ENCODE measurements at places on chromosomes 5 and 9.

- DNase-seq, result no peak
Observed at GRCh38 chr9:84778570-84778969, 109.0 kb downstream of the NTRK2 start.

DNA sequence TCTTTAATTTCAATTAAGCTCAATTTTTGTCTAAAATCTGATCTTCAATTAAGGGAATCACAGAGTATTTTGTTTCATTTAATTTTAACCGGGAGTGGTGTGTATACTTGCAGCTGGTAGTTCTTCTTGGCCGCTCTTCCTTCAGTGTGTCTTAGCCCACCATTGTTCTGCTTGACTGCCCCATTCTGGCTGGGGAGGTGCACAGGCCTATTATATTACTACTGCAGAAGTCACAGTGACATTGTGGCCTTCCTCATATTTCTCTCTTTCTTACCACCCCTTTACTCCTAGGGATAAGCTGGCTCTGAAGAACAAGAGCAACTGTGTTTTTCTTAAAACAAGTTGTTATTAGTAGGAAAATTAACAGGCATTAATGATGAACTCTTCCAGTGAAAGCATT lies 123.7 kb downstream of the ATG10 start:
- peak; percentile 42 for DNase-seq

- no peak for DNase-seq
Observed at GRCh38 chr9:73074176-73074708, 77.4 kb upstream of the ANXA1 start.

DNA sequence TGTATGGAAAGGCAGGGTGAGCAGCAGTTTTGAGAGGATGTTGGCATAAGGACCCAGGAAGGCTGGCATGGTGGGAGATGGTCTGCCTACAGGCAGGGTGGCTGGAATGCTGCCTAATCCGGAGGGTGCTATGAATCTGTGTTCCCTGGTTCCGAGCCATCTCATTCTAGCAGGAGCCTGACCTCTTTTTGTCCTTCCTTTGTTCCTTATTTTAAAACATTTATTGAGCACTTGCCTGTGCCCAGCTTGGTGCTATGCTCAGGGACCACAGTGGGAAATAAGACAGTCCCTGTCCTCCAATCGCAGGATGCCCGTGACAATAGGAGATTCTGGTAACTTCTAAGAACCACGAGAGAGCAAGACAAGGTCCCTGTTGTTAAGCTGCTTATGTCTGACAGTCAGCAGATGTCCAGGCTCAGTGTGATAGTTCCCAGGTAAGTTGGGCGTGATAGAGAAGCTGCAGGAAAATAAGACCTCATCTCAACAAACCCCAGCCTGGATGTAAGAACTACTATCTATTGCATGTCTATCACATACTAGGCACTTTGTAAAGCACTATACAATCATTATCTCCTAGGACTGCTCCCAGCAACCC lies 9.1 kb upstream of the ZBTB34 start:
- DNase-seq, result no peak

DNA sequence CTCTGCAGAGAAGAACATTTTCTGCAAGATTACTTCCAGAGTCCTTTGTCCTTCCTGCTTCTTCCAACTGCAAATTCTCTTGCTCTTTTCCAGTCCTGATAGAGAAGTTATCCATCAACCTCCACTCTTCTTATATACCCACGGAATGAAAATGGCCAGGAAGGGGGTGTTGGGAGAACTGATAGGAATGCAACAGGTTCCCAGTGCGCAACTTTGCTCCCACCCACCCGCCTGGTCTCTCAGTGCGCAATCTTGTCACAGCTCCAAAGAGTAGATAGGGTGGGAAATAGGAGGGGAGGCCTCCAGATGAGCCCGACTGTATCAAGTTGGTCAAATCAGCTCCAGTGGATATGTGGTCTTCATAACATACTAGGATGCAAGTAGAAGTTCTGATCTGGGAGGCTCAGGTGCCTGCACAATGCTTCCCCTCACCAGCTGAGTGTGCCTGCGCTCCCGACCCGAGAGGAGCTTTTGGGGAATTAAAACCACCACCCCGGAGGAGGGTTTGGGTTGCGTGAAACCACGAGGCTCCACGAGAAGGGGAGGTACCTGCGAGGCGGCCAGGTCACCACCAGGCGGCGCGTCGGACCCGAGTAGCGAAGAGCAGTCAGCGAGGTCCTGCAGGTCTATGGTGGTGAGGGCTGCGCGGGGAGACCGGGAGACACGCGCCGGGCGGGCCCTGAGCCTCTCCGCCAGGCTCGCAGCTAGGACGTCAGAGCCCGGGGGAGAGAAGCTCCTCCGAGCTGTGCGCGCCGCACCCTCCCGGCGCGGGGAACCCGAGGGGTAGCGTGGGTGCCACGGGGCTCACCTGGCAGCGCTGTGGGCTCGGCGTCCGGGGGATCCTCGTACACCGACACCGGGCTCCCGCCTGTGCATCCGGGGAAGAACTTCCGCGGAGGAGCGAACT lies 835 bp downstream of the MCIDAS start:
- DNase-seq, result peak; percentile 94

DNA sequence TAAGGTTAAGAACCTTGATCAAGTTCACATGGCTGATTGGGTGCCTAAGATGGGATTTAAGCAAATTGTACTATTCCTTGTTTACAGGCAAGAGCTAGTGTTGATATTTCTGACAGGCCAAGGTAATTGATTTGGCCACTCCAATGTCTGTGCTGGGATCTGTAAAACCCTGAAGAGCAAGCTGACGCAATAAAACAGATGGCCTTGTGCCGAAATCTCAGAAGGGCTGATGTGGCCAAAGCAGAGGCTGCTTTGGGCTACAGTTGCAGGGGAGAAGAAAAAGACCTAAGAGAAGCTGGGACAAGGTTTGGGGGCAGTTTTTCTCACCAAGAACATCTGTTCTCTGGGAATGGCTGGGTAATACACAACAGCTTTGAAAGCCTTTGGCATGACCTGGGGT lies 463.2 kb upstream of the ZNF608 start:
- DNase-seq, result no peak

- no peak for DNase-seq
Observed at GRCh38 chr5:170076211-170076610, 29.5 kb upstream of the FOXI1 start.

GRCh38 chr9:72038408-72038807 lies 22.0 kb downstream of the C9orf57 start:
- peak; percentile 97 for DNase-seq

GRCh38 chr5:168844016-168844921 lies 265.1 kb upstream of the PANK3 start:
- no peak for DNase-seq

DNA sequence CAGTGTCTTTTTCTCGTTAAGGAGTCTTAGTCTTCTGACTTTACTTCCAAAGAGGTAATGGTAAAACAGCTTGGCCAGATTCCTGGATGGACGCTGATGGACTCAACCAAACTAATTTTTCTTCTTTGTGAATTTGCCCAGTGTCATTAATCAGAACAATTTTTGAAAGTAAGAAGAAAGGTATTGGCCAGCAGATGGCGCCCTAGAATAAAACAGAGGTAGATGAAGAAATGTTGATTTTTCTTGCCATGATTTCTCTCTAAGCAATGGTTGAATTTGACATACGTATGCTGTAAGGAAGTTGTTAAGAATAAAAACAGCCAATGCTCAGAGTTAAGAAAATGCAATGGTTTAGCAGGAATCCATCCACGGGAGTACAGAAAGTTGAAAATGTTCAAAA lies 500.0 kb downstream of the DIRAS2 start:
- peak; percentile 89 for DNase-seq

GRCh38 chr9:35533398-35533797 lies 43.5 kb downstream of the RUSC2 start:
- DNase-seq, result no peak

- peak; percentile 69 for DNase-seq
Observed at GRCh38 chr5:173890195-173890991, 2.2 kb downstream of the CPEB4 start.

GRCh38 chr5:169832304-169832703 lies 148.0 kb downstream of the INSYN2B start:
- peak; percentile 55 for DNase-seq

DNA sequence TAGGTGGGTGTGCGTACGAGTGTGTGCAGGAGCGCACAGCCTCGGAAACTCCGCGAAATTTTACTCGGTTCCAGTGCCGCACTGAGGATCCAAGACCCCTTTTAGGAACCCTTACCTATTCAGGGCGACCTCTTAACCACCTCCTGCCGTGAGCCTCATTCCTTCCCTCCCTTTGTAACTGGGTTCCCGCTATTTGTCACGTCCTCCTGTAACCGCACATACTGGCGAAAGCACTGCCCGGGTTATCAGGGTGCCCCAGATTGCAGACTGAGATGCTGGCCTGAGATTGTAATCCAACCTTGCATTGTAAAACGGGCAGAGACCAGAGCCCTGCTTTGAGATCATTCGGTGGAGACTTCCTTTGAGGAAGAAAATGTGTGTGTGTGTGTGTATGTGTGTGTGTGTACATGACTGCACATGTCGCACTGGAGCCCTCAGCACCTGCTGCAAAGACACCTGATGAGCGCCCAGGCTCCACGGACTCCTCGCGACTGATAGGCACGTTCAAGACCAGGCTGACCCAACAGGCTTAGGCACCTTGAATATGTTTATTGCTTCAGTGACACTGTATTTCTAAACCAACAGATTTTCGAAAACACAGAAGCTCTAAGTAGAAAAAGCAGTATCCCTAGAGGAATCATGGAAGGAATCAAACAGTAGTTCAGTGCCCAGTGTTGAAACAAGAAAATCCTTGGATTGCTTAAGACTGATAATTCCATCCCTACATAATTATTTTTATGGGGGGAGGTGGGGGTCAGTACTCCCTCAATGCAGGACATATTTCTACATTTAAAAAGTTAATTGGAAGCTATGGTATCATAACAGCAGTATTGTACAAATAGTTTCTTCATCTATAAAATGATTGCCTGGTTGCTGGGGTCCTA lies 86.5 kb upstream of the TNFAIP8 start:
- DNase-seq, result peak; percentile 89

DNA sequence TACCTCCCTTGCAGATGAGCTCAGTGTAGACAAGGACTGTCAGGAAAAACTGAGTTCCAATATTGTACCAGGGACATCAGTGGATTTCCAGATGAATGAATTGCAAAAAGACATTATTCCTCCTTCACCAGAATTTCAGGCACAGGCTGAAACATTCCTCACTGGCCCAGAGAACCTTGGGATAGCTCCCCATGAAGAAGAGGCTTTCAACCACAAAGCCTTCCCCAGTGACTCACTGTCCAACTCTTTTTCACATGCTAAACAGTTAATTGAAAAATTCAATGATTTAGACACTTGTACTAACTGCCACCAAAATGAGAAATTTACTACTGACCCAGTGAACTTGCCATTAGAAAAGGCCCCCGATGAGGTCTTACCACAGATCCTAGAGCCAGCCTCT lies 144.5 kb downstream of the UNC13B start:
- DNase-seq, result no peak

DNA sequence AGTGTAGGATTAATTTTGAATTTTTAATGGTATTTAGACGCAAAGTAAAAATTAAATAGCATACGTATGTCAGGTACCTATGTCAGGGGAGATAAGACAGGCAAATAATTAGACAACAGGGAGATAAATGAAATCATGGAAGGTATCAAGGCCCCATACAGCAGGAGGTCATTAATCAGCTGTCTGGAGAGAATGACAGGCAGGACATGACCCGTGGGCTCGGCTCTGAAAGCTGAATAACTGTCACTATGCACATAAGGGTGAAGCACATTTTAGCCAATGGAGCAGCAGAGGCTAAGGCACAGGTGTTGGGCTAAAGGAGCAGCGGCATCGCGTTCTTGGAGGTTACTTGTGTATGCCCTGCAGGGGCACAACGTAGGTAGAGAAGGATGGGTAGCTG lies 11.9 kb downstream of the SLC25A51 start:
- DNase-seq, result no peak

- no peak for DNase-seq
Observed at GRCh38 chr5:31496301-31496700, 35.6 kb downstream of the DROSHA start.

DNA sequence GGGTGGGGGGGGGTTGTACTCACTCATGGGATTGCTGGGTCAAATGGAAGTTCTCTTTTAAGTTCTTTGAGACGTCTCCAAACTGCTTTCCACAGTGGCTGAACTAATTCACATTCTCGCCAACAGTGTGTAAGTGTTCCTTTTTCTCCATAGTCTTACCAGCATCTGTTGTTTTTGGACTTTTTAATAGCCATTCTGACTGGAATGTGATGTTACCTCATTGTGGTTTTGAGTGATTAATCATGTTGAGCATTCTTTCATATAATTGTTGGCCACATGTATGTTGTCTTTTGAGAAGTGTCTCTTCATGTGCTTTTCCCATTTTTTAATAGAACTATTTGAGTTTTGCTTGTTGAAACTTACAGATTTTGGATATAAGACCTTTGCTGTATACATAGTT lies 94.9 kb upstream of the PLPPR1 start:
- DNase-seq, result no peak

GRCh38 chr5:55343609-55344008 lies 35.8 kb downstream of the MTREX start:
- DNase-seq, result no peak

GRCh38 chr5:541539-542318 lies 17.5 kb upstream of the SLC9A3 start:
- DNase-seq, result no peak

GRCh38 chr9:114291886-114292590 lies 30.9 kb upstream of the ORM1 start:
- no peak for DNase-seq

GRCh38 chr9:136997830-136998234 lies 1.5 kb upstream of the CLIC3 start:
- DNase-seq, result no peak

- DNase-seq, result no peak
Observed at GRCh38 chr9:75432888-75433287, 344.6 kb downstream of the OSTF1 start.

GRCh38 chr5:135163391-135163790 lies 129.4 kb upstream of the PITX1 start:
- DNase-seq, result no peak

DNA sequence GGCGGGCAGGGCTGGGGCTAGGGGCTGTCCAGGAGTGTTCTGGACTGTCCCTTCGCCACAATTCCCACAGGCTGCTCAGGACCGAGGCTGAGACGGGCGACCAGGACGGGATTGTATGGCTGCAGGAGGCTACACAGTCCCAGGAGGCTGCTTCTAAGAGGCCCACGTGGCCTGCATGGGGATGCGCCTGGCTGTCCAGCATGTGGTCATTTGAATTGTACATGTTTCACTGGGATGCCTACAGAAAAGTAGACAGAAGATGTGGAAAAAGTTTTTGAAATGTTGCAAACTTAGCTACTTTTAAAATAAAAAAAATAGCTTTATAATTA lies 32.6 kb upstream of the SPTLC1 start:
- DNase-seq, result no peak

- DNase-seq, result peak; percentile 64
Observed at GRCh38 chr5:8458038-8458383, 589.1 kb downstream of the MTRR start.

DNA sequence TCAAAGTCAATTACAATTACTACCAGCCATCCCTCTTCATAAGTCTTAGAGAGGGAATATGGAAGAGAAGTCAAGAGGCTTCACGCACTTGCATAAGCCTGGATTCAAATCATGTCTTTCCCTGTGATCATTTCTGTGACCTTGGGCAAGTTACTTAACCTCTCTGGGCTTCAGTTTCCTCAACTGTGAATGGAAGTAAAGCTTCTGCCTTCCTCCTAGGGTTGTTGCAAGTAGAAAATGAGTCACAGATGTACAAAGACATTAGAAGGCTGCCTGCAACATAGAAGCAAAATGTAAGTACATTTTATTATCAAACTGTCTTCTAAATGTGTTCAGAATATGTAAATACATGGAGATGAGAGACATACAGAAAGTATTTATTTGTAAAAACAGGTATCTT lies 42.3 kb upstream of the SEMA6A start:
- no peak for DNase-seq

All from NCI-H69 (cell line).